ENCODE measurements at places on chromosomes 11 and 22.

DNA sequence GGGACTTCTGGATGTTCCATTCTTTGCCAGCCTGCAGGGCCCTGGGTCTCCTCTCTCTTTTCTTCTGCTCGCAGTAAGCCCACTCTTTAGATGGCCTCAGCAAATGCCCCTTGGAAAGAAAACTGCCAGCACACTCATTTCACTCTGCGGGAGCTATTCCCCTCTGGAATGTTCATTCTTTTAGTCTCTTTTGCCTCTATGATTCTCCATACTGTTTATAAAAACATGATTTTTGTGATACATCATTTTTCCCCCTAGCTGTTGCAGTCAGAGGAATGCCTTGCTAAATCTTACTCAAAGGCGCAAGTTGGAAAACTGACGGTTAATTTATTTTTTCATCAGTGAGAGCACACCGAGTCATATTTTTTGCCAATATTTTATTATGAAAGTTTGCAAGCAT is 184.9 kb downstream of the SNX19 start:
- DNase-seq = no peak

GRCh38 chr11:125274309-125274708 is 109.8 kb downstream of the PKNOX2 start:
- no peak for DNase-seq

GRCh38 chr22:22519591-22519990 is 479 bp downstream of the ZNF280A start:
- DNase-seq = no peak

DNA sequence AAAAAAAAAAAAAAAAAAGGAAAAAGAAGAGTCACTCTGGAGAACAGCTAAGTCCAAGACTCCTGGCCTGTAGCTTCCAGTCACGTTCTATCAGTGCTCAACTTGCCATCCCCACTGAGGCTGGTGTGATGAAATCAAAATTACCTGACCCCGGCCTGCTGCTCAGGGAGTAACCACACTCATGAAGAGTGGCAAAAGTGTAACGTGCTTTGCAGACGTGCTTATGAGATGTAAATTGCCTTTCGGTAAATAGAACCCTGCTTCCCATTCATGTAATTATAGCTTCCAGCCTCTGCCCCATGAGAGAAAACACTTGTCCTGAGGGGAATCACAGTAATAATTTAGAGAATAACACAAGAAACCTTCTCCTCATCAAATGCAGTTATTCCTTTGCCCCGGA is 28.2 kb upstream of the CHKA start:
- no peak for DNase-seq

DNA sequence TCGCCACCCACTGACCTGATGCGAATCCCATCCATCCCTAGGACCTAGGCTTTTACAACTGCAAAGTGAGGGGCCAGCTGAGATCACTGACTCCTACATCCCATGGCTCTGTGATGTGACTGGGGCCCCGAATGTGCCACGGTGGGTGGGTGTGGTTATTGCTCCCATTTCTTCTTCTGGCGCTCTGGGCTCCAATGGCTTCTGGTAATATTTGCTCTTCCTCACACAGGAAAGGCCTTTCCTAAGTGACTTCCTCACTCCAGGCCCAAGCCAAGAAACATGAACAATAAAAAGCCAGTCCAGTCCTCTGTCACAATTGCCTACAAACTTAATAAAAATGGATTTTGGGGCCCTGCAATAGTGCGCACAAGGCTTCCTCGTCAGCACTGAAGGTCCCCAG is 78.1 kb downstream of the GALNT18 start:
- no peak for DNase-seq

DNA sequence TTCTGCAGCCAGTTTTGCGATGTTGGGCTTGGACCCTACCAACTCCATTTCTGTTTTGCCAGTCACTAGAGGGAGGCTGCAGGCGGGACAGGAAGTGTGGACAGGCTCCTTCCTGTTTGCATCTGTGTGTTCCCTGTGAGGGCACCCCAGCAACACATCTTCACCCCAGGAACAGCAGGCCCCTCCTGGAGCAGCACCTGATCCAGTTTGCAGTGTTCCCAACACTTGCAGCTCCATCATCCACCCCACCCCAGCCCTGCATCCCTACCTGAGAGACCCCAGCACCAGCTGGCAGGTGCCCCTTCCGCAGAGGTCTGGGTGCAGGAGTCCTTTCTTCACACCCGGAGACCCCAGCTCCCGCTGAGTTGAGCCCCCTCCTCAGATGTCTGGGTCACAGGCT is 7.4 kb upstream of the VSIG10L2 start:
- DNase-seq = no peak

DNA sequence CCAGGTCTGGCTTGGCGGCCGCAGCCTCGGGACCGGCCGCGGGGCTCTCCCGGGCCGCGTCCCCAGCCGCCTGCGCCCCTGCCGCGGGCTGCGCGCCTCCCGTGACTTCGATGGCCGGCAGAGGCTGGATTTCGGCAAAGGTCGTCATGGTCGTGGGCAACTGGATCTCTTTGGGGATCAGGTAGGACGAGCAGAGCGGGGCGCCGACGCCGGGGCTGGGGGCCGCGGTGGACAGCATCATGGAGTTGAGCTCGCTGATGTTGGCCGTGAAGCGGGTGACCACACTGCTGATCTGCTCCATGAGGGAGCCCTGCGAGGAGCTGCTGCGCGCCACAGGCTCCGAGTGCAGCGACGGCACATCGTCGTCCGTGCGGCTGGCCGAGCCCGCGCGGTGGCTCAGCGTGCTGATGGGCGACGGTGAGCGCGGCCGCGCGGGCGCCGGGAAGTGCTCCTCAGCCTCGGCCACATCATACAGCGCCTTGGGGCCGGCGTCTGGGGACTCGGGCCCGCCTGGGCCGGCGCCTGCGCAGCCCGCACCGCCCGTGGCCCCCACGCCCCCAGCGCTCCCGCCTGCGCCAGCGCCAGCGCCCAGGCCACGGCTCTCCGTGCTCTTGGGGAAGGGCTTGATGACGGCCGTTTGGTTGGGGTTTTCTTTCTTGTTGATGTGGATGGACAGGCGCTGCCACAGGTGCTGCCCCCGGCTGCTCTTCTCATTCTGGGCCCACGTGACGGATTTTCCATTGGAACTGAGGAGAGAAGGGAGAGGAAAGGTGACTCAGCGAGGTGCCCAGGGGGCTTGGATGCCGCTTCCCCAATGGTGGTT is 171.4 kb upstream of the CTSC start:
- DNase-seq = peak; percentile 24

DNA sequence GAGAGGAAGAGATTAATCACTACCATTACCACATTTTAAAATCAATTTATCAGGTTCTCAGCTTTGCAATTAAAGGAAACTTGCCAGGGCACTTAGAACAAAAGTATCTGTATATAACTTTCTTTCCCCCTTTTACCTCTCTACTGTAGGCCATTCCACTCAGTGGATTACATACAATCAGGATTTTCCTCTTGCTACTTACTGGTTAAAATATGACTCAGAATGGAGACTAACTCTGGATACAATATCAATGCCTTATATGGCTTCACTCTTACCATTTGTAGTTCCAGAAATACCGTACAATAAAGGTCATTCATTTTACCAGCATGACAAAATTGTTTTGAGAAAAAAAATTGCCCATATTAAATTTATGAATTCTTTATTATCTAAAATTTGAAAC is 706.8 kb downstream of the KCNA4 start:
- DNase-seq = no peak

DNA sequence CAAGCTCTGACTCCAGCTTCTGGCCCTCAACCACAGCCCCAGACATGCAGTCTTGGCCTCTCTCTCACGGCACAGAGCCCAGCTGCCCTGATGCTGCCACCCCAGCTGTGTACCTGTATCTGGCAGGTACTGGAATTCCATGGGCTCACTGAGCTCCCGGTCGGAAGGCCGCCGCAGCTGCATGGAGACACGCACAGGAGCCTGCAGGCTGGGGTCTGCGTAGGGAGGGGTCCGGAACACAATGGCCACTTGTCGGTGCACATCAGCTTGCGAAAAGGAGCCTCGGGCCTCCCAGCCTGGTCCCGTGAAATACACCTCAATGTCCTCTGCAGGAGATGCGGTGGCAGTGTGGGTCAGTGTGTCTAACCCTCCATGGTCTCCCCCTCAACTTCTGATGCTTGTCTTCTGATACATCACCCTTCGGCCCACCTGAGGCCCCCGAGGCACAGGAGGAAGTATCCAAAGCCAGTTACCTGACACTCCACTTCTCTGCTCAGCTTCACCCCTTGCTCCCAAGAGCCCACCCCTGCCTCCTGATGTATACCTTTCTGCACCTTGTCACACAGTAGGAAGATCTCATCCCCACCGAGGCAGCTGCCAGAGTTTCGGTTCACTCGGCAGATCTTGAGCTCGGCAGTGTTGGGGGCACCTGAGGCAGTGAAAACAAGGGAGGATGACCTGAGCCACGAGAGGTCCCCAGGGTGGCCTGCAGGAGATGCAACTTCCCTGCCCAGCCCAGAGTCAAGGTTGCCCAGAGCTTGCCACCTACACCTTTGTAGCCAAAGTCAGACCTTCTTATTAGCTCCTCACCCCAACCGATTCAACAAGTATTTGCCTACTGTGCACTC is 4.3 kb downstream of the RELA start:
- DNase-seq = no peak

- DNase-seq = peak; percentile 89
These were observed 10.6 kb upstream of the TREH start for GRCh38 chr11:118689852-118690552.

- no peak for DNase-seq
These were observed 1.2 kb downstream of the PGAP2 start for GRCh38 chr11:3809624-3809928.

DNA sequence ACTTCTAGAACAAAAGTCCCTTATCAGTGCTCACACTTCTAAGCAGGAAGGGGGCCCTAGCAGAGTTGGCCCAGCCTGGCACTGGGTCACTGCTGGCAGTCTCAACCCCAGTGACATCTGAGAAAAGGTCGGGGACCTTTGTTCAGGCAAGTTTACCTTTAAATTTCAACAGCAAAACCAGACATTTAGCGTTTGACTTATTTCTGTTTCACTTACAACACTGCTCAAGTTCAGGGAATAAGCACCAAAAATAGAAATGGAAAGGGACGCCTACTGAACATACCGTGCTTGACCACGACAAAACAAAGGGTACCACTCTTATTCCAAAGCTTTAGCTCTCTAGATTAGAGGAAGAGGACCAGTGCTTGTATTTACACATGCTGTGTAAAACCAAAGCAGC is 26.2 kb downstream of the PITPNB start:
- DNase-seq = no peak

- no peak for DNase-seq
These were observed 214.8 kb upstream of the SESN3 start for GRCh38 chr11:95445746-95446333.

GRCh38 chr11:68189888-68190287 is 23.2 kb downstream of the KMT5B start:
- no peak for DNase-seq

DNA sequence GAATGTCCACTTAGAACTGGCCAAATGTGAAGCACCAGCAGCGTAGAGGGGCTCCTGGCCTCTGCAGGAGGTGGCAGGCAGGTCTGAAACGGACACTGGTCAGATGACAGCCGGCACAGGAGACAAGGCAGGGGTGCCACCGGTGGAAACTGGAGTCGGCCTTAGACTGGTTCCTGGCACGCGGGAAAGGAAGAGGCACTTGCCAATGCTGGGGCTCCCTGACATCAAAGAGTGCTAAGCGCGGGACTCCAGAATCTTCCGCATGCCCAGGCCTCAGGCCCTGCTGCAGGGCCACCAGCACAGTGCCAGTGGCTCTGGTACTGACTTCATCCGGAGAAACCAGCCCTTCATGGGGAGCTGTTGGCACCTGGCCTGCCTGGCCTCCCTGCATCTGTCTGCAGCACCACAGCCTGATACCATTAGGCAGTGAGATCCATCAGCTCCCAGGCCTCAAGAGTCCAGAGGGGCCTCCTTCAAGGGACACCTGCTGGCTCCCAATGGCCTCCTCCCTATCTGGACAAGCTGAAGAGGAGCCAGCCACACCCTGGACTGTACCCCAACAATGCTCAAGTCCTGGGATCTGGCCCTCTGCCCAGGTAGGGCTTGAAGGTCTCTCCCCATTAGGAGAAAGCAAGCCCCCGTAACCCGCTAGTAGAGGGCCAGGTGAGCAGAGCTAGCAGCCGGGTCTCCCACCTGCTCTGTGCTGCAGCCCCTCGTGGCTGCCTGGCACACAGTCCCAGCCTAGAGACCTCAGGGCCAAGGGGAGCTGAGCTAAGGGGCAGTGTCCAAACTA is 29.7 kb upstream of the GNB1L start:
- DNase-seq = no peak

GRCh38 chr11:67396259-67396581 is 4.4 kb downstream of the RAD9A start:
- DNase-seq = no peak

DNA sequence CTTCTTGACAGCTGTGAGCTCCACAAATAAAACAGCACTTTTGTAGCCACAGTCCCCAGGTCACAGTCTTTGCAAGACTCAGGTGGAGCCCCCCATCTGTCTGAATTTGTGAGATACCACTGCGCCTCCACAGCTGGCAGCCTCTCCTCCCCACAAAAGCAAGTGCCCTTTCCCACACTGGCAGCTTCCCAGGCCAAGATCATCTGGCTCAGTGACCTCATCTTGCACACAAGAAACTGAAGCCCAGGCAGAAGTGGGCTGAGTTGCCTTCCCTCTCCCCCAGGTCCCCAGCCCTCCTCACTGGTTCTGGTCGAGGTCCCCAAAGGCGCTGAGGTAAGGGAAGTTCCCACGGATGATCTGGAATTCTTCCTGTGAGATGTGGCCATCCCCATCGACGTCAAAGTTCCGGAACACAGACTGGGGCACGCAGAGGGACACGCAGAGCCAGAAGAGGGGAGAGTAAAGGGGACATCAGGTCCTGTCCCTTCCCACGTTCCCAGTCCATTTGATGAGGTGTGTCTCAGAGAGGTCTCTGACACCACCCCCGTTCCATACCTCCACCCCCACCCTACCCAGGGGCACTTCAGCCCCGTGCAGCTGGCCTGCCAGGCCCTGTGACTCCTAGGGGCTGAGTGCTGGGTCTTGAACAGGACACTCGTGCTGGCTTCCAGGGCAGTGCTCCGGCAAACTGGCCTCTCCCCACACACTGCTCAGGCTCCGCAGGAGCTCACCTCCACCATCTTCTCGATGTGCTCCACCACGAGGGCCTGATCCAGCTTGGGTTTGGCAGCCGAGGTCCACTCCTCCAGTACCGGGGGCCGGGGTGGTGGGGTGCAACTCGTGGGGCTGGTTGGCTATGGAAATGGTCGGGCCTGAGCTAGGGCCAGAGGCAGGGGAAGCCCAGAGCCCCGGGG is 8.9 kb downstream of the RASGRP2 start:
- no peak for DNase-seq

GRCh38 chr11:12239396-12239795 is 129.0 kb downstream of the MICAL2 start:
- DNase-seq = no peak

- no peak for DNase-seq
These were observed 41.3 kb upstream of the SLN start for GRCh38 chr11:107752949-107753822.

- no peak for DNase-seq
These were observed 11.2 kb downstream of the C22orf31 start for GRCh38 chr22:29050457-29050856.

Data from activated CD4-positive, alpha-beta T cell treated with anti-CD3 and anti-CD28 coated beads, Interleukin-2, amount 50 U/mL, for 48 hours (primary cell).